Upper lobe of left lung (tissue), 6 donors: ENCODE measurements at places on chromosomes 4 and X. TPM values are rescaled to one million over a fixed set of nuclear protein-coding genes. Genes with fewer than 3 reads are reported as not detected.
A peak's percentile ranks its signal among the peaks of the same experiment; 100 is the strongest.

- no peak overlapping the region for H3K27ac ChIP-seq
- no peaks in the 10 kb centered on the region for H3K4me1 ChIP-seq
- no peak overlapping the region for H3K4me3 ChIP-seq
- H3K36me3 ChIP-seq: no peaks in the 10 kb centered on the region
- no peak for DNase-seq
- no peaks in the 10 kb centered on the region for H3K27me3 ChIP-seq
Observed at GRCh38 chrX:69102612-69103194, 62.5 kb downstream of the PJA1 start.

- no peak overlapping the region for H3K27ac ChIP-seq
- no peaks in the 10 kb centered on the region for H3K4me1 ChIP-seq
- H3K36me3 ChIP-seq: no peaks in the 10 kb centered on the region
- no peak overlapping the region for H3K4me3 ChIP-seq
- no peaks in the 10 kb centered on the region for H3K27me3 ChIP-seq
- DNase-seq: no peak
Observed at GRCh38 chrX:147832707-147833348, 78.9 kb upstream of the FMR1 start.

CFAP97 gene
- 15.7 TPM for total RNA-seq

- H3K4me3 ChIP-seq: no peak overlapping the region
- H3K27ac ChIP-seq: no peak overlapping the region
Observed at GRCh38 chr4:140854168-140854567, 98.0 kb upstream of the TBC1D9 start.

DUX4 gene
- not detected for total RNA-seq

DRD5 gene
- total RNA-seq: not detected

SLC25A4 gene
- 41.2 TPM for total RNA-seq

DNA sequence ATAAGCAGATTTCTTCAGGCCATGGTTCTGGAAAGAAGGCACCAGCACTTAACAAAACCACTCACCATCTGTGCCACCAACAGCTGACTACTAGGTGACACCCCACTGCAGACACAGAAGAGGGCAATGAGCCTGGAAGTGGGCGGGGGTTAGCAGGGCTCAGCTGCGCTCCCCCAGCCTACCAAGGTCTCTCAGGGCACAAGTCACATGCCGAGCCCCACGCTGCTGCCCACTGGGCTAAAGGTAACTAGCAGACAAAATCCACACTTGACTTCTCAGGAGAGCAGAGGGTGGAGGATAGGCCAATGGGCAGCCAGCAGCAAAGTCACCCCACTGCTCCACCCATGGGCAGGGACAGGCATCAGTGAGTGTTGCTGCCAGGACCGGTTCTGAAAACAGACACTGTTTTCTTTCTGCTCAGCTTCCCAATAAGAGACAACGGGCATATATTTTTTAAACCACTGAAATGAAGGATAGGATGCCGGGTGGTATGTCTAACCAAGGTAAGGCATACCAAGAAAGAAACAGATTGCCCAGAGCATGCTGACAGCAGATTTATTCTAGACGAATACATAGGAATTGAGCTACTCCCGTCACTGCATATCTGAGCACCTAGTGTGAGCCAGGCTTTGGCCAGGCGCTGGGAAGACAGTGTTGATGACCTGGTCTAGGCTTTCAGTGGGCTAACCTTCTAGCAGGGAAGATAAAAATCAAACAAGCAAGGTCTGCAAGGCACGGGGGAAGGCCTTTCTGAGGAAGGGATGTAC lies 20.1 kb downstream of the ACSL1 start:
- peak; percentile 94 for DNase-seq
- peaks cover 8% of the 10 kb centered on the region for H3K4me1 ChIP-seq
- no peaks in the 10 kb centered on the region for H3K36me3 ChIP-seq
- H3K27me3 ChIP-seq: no peaks in the 10 kb centered on the region
- H3K27ac ChIP-seq: peak overlapping the region; percentile 50
- H3K4me3 ChIP-seq: peak overlapping the region; percentile 25

DNA sequence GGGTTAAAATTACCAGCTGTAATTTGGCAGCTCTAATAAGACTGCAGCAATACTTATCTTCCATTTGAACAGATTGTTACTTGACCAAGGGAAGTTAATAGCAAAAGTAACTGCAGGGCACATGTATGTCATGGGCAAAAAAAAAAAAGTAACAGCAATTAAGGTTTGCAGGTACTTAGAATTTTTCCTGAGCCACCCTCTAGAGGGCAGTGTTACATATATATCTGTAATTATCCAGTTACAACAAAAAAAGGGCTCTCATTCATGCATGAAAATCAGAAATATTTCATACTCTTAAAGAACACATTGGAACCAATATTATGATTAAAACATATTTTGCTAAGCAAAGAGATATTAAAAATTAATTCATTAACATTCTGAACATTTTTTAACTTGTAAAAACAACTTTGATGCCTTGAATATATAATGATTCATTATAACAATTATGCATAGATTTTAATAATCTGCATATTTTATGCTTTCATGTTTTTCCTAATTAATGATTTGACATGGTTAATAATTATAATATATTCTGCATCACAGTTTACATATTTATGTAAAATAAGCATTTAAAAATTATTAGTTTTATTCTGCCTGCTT lies 25.1 kb downstream of the XIAP start:
- no peak overlapping the region for H3K4me3 ChIP-seq
- no peak overlapping the region for H3K27ac ChIP-seq
- no peaks in the 10 kb centered on the region for H3K4me1 ChIP-seq
- H3K36me3 ChIP-seq: peaks cover 10% of the 10 kb centered on the region
- DNase-seq: no peak

DNA sequence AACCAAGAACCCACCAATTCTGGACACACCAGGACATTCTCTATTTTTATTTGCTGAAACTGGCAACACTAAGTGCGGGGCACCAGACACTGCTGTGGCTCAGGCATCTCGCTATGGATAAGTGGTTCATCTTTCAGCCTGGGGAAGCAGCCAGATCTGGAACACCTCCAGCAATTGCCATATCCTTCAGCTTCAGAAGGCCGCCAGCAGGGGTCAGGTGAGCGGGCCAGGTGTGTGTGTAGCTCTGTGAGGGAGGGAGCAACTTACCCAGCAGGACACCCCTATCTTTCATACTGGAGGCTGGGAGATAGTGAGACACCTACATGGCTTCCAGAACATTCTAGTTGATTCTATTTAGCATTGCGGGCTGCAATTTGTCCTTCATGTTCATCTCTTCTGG lies 57.0 kb upstream of the GBA3 start:
- no peak overlapping the region for H3K27ac ChIP-seq
- no peak overlapping the region for H3K4me3 ChIP-seq
- DNase-seq: no peak
- H3K36me3 ChIP-seq: no peaks in the 10 kb centered on the region
- no peaks in the 10 kb centered on the region for H3K4me1 ChIP-seq

DNA sequence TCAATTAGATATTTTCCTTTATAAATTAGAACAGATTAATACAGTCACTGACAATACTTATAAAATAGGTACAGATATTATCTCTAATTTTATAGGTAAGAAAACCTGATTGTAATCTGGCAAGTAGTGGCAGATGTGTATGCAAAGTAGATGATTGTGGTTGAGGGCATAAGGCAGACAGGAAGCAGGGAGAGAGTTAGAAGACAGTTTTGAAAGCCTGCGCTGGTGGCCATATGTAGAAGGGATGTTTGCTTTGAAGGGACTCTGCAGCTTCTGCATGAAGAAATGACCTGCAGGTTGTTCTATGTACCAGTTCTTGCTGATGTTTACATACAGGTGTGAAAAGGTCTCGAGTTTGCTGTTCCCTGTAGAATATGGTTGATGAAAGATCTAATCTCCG lies 416.3 kb upstream of the SLIT2 start:
- no peaks in the 10 kb centered on the region for H3K36me3 ChIP-seq
- no peak overlapping the region for H3K27ac ChIP-seq
- no peak for DNase-seq
